ENCODE measurements at places on chromosomes 4 and X.

DNA sequence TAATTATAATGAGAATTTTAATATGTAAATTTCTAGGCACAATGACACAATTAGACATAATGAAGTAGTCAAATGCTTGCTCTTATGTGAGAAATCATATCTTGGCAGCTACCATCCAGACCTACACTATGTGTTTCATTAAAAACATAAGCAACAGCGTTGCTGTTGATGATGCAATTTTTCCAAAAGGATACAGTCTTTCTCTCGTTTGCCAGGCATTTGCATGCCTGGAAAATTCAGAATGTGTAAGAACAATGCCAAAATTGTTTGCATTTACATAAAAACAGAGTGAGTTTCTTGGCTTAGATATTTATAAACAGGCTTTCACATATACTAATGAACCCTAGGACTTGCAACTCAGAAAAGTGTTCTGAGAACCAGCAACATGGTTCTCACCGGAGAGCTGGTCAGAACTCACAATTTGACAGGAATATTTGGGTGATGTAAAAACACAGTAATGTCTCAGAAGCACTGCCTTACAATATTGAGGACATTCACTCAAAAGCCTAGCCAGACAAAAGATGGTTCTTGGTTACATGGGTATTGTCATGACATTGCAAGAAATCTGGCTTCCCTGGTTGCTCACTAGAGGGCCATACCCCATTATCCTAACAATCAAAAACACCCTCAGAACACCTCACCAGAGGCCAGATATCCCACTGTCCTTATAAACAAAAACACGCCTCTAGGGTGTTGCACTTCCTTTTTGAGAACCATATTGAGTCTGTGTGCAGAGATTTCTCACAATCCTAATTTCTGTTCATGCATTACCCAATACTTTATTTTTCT lies 1029.0 kb upstream of the AGA start:
- DNase-seq: no peak

DNA sequence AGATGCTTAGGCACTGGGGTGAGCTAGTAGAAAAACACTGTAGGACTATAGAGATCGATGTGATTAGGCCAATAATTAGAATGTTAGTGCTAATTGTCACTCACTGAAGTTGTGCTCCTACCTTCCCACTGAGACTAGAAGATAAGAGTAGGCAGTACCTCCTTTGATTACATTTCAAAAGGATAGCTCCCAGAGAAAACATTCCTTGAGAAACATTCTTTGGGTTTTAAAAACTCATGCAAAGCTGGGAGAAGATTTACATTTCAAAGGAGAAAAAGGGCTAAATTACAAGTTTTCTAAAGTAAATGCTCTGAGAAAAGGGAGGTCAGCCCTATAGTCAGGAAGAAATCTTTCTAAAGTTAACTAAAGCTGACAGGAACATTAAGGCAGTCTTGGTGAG lies 860.3 kb upstream of the NDST4 start:
- DNase-seq: no peak

- DNase-seq: no peak
Observed at GRCh38 chrX:41559235-41560052, 112.3 kb downstream of the NYX start.

GRCh38 chr4:24824720-24825119 lies 29.3 kb downstream of the SOD3 start:
- no peak for DNase-seq

DNA sequence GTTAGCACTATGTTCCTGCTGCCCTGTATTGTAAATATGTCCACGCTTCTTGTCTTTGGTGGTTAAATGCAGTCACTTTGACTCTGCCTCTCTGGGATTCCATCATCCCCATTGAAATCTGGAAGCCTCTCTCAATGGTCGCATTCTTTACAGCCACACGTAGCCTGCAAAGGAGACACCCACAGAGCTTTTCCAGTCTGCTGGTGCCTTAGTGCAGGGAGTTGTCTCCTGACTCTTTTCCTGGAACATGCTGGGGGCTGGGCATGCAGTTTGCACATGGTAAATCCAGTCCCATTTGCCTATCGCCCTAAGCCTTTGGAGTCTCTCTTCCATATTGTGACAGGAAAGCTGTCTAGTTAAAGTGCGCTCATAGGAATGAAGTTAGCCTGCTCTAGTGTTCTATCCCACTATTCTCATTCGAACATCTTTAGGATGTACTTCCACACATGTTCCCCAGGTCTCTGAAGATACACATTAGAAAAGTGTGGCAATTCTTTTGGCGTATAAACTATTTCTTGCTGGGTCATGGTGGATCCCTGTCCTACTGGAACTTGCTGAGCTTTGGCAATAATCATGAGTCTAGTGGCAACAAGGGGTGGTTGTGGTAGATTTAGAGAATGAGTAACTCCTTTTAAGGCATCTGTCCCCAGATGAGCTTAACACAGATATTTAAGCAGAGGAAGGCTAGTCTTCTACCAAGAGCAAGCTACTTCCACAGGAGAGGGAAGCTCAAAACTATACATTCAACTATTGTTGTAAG lies 33.7 kb downstream of the COQ2 start:
- DNase-seq: no peak

DNA sequence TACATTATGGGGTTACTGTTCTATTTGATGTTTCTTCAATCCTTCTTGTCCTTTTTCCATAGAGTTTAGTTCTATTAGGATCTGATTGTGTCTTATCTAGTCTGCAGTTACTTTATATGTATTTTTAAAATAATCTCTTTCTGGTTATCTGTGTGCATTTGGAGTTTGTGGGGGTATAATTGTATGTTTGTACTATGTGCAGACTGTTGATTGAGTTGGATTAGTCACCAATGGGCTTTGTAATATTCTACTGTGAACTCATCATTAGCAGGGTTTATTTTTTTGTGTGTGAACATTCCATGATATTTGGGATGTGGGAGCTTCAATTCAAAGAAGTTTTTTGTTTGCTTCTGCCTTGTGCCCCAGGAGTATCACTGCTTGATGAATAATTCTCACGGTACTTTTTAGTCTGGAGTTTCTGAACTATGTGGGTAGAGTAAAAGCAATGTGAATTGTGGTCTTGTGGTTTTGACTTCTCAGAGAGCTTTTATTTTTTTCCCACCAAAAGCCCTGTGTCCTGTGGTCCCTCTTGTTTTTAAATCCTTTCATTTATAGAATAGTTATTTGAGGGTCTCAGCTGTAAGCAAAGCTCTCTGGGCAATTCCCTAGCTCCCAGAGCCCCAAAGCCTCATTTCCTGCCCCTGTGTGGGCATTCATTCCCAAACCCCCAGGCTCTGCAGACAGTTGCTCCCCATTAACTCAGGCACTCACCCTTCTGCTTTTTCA lies 127.8 kb downstream of the PHKA2 start:
- no peak for DNase-seq

All from NCI-H1105 treated with DMSO at 0.1 percent for 48 hours (cell line).